ENCODE measurements at places on chromosomes 11 and 22.

DNA sequence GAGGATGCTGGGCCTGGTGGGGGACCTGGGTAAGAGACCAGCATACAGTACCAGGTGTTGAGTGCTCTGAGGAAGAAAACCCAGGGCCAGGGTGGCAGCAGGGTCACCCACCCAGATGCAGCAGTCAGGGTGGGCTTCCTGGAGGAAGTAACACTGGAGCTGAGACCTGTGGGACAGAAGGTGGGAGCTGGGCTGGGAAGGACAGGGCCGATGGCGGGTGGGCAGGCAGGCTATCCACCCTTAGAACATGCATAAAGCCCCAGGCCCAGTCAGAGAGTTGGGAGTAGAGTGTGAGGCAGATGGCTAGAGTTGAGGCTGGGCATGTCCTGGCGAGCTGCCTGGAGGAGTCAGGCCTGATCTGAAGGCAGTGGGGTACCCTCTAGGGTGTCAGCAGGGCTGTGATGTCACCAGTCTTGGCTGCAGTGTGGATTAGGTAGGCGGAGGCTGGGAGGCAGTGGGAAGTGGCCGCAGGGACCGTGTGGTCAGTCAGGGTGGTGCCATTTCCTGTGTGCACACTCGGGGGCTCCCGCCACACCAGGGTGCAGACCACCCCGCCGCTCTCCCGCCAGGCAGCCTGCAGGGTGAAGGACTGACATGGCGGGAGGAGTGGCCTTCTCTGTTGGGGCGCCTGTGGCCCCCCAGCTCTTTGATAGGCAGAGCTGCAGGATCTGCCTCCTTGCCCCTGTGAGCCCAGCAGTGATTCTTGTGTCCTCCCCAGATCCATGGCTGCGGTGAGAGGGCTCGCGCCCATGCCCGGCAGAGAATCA lies 35.3 kb downstream of the IGHMBP2 start:
- DNase-seq: no peak

DNA sequence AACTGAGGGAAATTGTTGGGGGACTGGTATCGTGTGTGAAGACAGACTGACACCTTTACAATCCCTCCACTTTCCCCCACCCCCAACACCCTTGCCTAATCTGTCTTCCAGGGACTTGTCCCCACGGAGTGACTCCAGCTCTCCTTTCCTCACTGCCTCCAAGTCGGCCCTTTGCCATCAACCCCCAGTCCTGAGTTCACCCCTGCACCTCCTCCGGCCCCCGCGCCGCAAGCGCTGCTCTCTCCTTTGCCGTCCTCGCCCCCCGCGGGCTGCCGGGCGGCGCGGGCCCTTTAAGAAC lies 183 bp upstream of the ABCG4 start:
- DNase-seq: no peak

- DNase-seq: peak; percentile 18
Observed at GRCh38 chr11:16016468-16016829, 339.9 kb downstream of the SOX6 start.

DNA sequence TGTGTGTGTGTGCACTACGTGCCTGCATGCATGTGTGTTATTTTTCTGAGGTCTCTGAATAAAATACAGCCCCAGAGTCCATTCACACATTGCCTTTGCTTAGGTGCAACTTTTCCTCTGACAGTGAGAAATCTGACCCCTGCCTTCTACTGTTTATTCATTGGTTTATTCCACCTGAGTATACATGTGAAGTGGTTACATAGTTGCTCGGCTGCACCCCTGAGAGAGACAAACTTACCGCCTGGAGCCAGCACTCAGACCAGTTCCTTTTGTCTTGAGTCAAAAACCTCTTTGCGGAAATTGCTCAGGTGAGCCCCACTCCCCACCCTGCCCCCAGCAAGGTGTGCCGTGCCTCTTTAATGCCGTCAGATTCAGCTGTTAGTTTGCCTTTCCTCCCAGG lies 363.6 kb downstream of the BRD1 start:
- no peak for DNase-seq

- DNase-seq: peak; percentile 31
Observed at GRCh38 chr11:88886796-88887195, 179.0 kb downstream of the GRM5 start.

DNA sequence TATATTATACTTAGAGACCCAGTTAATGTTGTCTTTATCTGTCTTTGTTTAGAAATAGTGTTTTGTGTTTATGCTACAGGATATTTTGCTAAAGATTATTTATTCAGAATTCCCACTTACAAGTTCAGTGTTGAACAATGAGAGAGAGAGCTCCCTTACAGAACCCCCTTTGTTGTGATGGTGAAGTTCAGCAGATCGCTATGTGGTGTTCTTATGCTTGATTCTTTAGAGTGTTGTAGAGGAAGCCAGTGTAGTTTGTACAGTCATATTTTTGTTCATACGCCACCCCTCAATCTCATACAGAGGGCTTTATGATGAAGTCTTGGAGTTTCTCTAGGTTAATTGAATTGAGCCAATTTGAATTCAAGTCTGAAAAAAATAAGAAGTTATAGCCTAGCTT lies 150.2 kb downstream of the TMEM135 start:
- DNase-seq: no peak

DNA sequence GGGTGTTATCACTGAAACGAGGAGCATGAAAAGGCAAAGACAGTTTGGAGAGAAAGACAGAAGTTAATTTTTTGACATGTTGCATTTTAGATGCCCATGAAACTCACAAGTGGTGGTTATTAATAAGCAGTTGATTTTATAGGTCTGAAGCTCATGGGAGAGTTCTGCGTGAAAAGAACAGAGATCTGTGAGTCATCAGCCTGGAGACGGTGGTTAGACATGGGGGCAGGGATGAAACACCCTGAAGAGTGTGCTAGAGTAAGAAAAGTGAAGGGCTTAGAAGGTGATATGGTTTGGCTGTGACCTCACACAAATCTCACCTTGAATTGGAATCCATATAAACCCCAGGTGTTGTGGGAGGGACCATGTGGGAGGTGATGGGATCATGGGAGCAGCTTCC lies 289.1 kb upstream of the ISX start:
- DNase-seq: peak; percentile 6

DNA sequence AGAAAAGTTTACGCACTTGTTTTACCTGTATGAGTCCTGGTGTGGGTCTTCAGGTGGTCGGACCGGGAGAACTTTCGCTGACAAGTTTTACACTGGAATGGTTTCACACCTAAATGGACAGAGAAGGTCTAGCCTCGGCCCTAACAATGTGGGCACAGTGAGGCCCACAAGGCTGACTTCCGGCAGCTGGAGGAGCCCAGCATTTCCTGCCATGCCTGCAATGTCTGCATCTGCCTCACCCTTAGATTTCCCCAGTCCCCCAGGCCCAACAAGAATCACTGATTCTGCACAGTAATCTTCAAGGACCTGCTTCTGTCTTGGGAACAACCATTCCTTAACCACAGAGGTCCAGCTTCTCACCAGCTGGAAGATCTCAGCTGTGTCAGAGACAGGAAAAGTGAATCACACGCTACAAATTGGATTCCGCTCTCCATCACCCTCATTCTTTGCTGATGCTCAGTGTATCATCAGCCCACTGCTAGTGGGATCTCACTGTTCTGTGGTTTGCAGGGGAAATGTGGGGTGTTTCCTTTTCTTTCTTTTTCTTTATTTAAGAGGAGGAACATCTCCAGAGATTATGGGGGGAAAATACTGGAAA lies 43.3 kb downstream of the WT1 start:
- DNase-seq: peak; percentile 79

DNA sequence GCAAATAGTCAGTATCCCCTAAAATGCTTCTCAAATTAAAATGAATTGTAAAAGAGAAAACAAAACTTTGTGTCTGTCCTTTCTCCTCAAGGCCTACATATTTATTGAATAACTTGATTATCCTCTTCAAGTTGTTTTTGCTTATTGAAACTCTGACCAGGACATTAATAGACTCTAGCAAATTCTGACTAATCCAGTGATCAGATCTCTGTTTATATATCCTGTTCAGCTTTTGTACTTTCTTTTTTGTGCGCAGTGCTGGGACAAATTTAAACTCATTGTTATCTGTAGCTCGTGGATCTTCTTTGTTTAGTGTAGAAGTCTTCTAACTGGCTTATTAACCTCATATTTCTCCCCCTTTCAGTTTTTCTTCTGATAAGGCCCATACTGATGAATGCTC lies 139.9 kb upstream of the SORL1-AS1 start:
- no peak for DNase-seq

DNA sequence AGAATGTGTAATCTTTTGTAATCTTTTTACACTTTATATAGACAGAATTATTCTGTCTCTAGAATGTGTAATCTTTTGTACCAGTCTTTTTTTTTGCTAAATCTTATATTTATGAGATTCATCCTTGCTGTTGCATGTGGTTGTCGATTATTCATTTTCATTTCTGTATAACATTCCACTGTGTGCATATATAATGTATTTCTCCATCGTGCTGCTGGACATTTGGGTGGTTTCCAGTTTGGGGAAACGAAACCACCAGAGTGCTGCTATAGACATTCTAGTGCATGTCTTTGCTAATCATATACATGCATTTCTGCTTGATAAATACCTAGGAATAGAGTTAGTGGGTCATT lies 146.5 kb downstream of the GRIK4 start:
- DNase-seq: no peak

- peak; percentile 84 for DNase-seq
Observed at GRCh38 chr11:10809373-10810160, 841 bp upstream of the EIF4G2 start.

DNA sequence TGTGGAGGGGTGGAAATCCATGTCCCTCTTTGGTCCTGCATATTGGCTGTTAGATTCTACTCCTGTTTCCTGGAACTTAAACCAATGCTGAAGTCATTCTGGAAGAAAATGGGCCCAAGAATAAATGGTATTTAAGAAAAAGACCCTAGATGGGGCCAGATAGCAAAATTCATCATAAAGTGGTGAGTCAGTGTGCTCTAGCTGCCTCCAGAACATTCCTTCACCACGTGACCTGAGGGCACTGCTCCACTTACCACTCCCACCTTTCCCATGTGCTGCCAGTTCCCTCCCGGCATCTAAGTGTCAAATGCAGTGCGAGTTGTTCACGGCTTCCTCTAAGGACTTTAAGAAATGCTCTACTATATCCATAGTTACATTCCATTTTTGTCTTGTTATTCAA lies 30.9 kb upstream of the NAP1L4 start:
- DNase-seq: peak; percentile 73

- DNase-seq: no peak
Observed at GRCh38 chr11:33622806-33623205, 77.8 kb downstream of the C11orf91 start.

- DNase-seq: peak; percentile 21
Observed at GRCh38 chr11:104163100-104164027, 583 bp downstream of the PDGFD start.

GRCh38 chr11:86672007-86672621 lies at the start of gene ME3:
ME3 (minus strand) TSS chr11:86672616.
- no peak for DNase-seq

DNA sequence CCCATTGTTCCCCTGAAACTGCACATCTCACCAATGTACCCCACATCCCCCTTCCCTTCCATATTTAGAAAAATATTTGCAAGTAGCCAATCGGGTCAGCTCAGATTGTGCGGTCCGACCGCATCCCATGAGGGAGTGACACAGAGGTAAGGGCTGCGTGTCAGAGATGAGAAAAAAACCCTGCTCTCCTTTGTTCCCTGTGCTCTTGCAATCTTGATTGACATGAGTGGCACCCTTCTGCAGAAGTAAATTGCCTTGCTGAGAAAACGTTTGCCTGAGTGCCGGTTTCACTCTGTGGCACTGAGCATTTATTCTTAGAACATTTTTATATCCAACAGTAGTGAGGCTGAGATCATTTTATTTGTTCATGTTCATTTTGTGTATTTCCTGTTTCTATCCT lies 81.6 kb upstream of the CCDC90B start:
- DNase-seq: no peak

GRCh38 chr11:23023319-23023718 lies 163.0 kb upstream of the CCDC179 start:
- peak; percentile 7 for DNase-seq

DNA sequence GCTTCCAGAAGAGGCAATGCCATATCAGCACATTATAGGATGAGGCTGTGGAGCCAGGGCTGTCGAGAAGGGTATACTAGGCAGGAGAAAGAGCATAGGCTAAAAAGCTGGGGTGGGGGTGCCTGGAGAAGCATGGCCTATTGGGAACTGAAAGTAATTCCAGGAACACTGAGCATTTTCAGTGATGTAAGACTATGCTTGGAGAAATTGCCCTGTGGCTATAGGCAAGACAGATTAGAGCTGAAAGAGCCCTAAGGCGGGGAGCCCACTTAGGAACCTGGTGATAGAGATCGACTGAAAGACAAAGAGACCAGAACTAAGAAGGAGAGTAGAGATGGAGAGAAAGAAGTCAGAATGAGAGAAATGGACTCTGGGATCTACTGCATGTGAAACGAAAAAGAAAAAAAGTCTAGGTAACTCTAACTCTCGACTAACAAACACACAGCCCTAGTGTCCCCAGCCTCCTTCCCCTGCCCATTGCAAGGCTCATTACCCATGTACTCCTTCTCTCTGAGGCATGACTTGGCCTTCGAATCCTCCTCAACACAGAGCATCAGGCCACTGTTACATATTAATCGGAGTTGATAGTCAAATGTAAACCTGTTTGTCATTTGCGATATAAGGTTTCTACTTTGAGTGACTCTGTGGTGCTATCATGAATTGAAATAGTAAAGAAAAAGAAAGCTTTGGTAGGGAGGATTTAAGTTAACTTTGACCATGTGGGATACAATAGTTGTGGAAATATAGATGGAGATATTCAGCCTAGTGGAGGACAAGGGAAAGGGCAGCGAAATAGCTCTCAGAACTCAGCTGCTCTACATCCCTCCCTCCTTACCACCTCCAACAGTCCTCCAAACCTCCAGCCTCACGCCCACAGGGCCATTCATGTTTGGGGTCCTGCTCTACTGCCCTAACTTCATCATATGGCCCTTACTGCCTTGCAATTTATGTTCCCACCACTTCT lies 52.3 kb upstream of the BMAL1 start:
- no peak for DNase-seq

DNA sequence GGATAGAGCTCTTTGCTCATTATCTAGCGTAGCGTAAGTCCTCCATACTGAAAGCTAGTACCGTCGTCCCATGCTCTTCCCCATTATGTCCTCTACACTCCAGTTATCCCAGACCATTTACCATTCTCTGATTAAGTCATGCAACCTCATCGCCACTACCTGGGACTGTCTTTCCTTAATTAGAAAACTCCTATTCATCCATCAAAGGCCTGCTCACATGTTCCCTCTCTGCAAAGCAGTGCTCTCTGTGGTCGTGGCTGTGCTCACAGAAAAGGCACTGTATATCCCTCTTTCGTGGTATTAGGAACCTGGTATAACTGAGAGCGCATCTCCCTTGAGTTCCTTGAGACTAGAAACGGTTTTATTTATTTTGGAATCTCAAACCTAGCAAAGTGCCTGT lies 253.3 kb downstream of the KIRREL3 start:
- no peak for DNase-seq
